ENCODE measurements at places on chromosomes 6 and 20.

- no peak for DNase-seq
These were observed 72.6 kb upstream of the F13A1 start for GRCh38 chr6:6393069-6393529.

DNA sequence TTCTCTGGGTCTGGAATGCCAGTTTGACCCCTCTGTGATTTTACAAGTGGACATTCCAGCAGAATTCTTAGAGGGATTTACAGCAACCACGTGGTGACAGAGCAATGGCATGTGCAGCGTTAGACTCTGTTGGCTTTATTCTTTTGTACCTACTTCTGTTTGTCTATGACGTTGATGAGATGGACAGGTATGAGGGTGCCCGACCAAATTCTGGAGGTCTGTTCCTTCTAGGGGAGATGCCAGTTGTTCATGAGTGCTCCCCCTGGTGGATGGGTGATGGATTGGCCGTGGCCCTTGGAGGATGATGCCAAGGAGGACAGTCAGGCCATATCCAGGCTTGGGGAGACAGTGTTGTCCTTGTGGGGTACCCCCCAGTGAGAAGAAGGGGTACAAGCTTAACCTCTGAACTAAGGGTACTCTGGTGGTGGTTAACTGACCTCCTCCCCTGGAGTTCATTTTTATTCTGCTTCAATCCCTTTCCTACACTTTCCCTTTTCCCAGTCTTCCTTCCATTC lies 198.6 kb downstream of the DTNBP1 start:
- DNase-seq, result no peak

- DNase-seq, result no peak
These were observed 7.3 kb upstream of the USP45 start for GRCh38 chr6:99522531-99522930.

GRCh38 chr20:54088430-54088829 lies 18.0 kb upstream of the BCAS1 start:
- DNase-seq, result no peak

DNA sequence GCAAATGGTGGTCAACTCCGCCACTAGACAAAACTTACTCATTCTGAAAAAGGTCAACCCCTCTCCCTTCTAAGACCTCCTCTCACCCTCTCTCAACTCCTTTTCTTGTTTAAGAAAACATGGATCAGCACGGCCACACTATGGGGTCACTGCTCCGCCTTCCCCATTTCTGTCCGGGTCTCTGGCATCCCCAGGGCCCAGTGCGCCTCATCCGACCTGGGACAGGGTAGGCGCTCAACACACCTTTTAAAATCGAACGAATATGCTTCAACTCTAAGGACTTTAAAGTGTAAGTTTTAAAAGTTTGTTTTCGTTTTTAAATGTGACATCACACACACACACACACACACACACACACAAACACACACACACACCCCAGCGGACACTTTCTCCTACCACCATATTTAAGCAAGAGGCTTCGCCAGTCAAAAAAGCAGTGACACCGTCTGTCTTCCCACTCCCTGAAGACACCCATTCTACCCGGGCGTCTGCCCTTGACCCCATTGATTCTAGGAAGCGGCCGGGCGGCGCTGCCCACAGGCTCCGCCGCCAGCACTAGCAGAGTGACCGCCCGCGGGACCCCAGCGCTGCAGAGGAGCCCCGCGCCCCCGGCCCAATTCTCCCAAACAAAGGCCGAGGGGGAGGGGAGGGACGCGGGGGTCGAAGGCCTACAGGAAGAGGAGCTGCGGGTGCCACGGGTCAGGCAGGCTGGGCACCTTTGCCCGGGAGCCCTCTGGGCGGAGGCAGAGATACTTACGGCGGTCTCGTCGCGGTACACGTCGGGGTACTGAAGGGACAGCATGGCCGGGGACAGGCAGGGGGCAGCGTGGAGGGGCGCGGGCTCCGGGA lies 568 bp downstream of the PREP start:
- peak; percentile 43 for DNase-seq

DNA sequence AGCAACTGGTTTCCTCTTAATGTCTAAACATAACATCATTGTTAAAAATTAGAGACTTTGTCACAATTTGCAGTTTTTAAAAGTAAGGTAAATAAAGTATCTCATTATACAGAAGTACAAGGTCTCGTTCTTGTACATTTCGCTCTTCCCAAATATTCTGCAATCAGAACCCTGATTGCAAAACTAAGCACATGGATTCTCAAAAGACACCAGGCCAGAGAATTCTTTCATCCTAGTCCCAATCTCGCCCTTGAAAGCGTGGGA lies 355 bp upstream of the AKAP7 start:
- no peak for DNase-seq
